SW 1271 (cell line): ENCODE measurements at places on chromosomes 4 and X.
A peak's percentile ranks its signal among the peaks of the same experiment; 100 is the strongest.

GRCh38 chrX:41265615-41266014, 68.3 kb upstream of the DDX3X start:
- DNase-seq = no peak

GRCh38 chrX:115539841-115540240, 21.1 kb upstream of the PLS3 start:
- no peak for DNase-seq

DNA sequence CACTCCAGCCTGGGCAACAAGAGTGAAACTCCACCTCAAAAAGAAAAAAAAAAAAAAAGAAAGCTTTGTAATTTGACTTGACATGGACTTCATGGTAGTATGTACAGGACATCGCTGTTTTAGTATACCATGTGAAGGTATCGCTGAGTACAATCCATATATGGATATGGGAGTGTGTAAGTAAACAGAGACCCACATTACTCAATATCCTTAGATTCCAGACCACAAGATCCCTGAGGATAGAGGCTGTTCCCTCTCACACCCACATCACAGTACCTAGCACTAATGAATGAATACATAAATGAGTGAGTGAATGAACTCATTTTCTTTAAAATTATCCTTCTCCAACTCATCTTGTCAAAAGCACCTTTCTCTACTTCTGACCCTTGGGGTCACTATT, 8.4 kb upstream of the RPS3A start:
- no peak for DNase-seq

DNA sequence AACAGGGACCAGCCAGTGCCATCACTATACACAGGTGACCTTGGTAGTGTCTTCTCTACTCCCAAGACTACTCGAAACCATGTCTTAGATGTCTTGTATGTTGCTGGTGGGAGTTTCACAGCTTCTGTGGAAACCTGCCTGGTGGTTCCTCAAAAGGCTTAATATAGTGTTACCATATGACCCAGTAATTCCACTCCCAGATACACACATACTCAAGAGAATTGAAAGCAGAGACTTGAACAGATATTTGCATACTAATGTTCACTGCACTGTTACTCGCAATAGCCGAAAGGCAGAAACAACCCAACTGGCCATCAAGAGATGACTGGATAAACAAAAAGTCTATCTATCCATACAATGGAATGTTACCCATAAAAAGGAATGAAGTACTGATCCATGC, 3.1 kb downstream of the TFDP3 start:
- no peak for DNase-seq

DNA sequence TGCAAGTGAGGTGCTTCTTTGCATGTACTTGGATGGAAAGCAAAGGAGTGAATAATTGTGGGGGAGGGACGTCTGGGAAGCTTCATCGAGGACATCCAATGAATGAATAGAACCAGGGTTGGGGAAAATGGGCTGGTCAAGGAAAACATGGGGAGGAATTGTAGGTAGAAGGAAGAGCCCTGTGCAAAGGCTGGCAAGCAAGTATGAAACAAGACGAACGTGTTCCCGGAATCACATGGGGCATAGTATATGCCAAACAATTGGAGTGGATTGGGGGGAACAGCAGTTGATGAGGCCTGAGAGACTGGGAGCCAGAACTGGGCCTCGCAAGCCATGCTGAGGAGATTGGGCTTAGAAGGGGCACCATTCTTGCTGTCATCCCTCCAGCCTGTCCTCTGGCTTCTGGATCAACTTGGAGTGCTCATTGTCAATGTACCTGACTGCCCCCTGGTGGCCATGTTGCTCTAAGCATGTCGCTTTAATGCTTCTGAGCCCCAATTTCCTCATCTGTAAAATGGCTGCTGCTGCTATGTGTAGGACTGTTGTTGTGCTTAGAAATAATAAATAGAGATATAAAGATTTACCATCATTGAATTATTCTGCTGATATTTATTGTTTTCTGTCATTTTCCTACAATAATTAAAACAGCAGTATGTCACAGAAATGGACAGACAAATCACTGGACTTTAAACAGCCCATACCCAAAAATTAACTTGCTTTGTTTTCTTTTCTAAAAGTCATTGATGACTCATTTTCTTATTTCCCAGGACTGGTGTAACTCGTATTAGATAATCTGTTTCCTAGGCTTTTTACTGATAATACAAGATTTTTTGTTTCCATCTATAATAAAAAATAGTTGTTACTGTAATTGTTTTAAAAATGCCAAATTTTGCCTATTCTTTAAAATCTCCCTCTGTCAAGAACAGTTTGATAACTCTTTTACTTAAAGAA, 66.4 kb downstream of the JADE3 start:
- DNase-seq = peak; percentile 32

DNA sequence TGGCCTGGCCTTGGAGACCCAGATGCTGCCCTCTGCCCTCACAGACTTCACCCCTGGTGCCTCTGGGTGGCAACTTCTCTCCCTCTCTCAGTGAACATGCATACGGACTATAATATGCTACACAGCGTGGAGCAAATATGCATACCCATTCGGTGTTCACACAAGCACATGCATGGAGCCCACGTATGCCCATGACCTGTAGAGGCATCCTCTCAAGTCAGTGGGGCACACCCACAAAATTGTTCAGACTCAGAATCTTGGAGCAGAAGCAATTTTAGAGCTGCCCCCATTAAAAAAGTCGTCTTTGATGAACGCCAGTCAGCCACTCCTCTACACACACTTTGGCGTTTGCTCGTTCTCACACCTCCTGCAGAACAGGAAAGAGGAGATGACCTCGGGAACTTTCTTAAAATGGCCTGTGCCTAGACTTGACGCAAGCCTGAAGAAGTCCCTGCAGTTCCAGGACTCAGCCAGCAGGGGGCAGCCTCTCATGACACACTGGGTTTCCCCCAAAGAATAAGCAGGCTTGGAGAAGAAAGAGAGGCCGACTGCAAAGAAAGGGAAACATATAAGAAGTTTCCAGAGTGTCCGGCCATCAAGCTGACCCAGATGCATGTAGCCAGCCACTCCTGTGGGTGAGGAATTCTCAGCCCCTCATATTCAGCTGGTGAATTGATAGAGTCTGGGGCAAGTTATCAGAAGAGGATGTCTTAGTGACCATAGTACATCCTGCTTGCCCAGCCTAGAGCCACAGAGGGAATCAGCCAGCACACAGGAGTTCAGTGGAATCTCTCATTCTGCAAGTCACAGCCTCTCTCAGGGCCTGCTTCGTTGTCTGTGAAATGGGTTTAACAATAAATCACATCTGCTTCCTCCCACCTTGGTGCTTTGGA, 17.3 kb downstream of the APLN start:
- DNase-seq = no peak

DNA sequence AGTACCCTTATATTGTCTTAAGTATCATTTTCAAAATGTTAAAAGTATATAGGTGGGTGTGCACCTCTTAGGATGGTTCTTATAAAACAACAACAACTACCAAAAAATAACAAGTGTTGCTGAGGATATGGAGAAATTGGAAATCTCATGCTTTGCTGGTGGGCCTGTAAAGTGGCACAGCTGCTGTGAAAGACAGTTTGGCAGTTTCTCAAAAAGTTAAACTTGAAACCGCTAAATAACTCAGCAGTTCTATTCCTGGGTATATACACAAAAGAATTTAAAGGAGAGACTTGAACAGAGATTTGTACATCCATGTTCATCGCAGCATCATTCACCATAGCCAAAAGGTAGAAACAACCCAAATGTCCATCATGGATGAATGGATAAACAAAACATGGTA, 65.5 kb downstream of the HAND2 start:
- DNase-seq = no peak

GRCh38 chr4:3406021-3406420, 35.7 kb upstream of the HGFAC start:
- no peak for DNase-seq

GRCh38 chrX:120380699-120381098, 18.8 kb downstream of the ATP1B4 start:
- DNase-seq = no peak

- DNase-seq = no peak
Observed at GRCh38 chrX:149198980-149199732, 305.9 kb downstream of the IDS start.

DNA sequence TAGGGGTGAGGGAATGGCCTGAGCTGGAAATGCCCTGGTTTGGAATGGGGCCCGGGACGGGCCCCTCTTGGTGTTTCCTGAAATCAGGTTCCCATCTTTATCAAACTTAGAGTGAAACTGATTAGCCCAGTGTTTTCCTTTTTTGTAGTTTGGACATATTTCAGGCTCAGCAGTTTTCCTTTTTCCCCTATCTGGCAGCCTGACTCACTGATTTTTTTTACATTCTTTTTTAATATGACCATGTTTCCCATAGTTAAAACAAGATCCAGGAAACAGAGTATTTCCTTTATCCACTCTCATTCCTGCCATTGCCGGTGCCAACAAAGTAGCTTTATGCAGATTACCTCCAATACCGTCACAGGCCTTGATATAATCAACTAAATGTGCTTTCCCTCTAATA, 20.5 kb upstream of the C4orf17 start:
- DNase-seq = no peak

DNA sequence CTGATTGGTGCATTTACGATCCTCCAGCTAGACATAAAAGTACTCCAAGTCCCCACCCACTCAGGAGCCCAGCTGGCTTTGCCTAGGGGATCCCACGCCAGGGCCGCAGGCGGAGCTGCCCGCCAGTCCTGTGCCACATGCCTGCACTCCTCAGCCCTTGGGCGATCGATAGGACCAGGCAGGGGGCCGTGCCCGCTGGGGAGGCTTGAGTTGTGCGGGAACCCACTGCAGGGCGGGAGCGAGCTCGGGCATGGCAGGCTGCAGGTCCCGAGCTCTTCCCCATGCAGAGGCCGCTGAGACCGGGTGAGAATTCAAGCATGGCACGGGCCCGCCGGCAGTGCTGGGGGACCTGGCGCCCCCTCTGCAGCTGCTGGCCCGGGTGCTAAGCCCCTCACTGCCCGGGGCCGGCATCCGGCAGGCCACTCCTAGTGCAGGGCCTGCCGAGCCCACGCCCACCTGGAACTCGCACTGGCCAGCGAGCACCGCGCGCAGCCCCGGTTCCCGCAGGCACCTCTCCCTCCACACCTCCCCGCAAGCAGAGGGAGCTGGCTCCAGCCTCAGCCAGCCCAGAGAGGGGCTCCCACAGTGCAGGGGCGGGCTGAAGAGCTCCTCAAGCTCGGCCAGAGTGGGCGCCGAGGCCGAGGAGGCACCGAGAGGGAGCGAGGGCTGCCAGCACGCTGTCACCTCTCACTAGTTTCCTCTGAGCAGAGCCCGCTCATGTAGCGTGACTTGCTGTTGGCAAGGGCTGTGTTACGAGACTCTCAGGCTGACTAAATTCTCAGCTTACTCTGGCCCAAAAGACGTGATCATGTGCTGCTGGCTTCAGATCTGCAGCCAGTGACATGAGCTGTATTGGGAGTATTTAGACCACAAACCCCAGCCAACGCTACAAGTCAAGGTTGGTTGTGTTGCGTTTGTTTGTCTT, 87.5 kb downstream of the TRAPPC11 start:
- no peak for DNase-seq

DNA sequence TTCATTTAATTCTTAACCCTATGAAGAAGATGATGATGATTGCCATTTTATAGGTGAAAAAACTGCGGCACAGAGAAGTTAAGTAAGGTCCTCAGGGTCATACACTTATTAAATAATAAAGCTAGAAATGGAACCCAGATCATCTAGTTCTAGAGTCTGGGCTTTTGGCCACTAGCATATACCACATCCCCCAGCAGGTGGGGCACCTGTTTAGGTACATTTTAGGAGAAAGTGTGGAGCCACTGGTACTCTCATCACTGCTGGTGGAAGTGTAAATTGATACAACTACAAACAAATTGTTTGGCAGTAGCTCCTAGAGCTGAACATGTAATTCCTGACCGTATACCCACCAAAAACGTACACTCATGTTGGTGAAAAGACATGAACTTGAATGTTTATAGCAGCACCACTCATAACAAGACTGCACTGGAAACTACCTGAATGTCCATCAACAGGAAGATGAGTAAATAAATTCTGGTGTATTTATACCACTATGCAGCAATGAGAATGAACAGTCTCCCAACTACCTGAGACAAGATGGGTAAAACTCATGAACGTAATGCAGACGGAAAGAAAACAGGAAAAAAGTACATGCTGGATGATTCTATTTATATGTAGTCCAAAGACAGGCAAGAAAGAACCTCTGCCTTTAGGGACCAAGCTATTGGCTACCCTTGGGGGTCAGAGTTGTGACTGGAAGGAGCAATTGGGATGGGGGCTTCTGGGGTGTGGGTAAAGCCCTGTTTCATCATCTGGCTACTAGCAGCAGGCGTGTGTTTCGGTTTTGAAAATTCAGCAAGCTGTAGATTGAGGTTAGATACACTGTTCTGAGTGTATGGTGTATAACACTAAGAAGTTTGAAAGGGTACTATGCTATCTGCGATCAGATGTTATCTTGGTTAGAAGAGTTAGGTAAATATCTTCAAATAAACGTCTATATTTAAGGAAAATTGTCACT, 72.3 kb upstream of the ADGRG2 start:
- DNase-seq = no peak

DNA sequence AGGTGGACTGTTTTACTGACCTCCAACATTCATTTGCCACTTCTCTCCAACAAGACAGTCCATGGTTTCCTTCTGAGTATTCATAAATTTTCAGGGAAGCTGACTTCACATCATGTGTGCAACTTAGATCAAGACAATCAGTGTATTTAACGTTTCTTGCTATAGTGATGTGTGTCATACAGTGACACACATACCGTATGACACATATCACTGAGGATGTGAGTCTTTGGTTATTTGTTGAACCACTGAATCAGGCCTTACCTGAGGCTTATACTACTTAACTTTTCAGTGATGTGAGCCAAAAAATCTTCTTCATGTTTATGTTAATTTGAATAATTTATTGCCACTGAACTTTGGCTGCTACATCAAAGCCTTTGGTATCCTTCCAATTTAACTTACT, 166.8 kb downstream of the BMPR1B start:
- no peak for DNase-seq

DNA sequence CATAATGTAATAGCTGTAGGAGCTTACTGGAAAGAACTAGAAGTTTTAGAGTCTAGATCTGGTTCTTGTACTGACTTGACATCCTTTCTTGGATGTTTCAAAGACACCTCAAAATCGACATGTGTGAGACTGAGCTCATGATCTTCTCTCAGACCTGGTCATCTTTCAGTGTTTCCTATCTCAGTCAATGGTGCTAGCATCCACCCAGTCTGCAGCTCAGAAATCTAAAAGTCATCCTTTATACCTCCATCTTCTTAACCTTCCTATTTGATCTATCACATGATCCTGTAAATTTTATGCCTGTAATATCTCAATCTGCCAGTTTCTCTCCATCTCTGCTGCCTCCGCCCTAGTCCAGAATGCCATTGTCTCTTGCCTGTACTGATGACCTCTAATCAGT, 301.9 kb upstream of the PITX2 start:
- no peak for DNase-seq

DNA sequence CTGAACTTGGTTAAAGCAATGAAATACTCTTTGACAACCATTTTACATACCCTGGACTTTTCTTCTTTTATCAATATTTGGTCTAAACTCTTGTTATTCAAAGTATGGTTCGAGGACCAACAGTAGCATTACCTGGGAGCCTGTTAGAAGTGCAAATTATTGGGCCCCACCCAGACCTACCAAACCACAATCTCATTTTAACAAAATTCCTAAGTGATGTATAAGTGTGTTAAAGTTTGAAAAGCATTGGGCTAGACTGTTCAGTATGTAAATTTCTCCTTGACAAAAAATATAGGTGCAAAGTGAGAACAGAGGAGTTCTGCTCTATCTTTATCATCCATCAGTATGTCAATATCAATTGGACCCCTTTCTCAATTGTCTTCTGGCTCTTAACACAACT, 67.1 kb downstream of the PGRMC1 start:
- DNase-seq = no peak

GRCh38 chr4:40613456-40613855, 16.2 kb downstream of the RBM47 start:
- DNase-seq = no peak
